ENCODE measurements at places on chromosomes 1 and 21.

GRCh38 chr1:192630521-192631287 is 5.2 kb upstream of the RGS13 start:
- no peak for DNase-seq

DNA sequence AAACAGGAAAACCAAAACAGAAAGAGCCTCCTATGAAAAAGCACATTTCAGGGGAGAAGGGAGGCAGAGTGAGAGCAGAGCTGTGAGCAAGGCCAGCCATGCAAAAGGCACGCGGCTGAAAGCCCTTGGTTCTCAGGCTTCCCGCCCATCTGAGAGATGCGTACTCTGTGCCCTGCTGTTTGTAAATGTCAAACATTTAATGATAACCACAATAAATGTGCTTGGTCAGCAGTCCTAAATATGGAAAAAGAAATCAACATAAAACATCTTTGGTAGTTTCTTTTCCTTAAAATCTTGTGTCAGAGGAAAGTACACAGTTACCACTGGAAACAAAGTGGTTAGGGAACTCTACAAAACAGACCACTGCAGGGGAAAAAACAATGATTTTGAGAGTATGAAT is 283.1 kb downstream of the DSCAM start:
- DNase-seq: no peak

- DNase-seq: no peak
Measured at GRCh38 chr1:220382994-220383393, 110.7 kb upstream of the RAB3GAP2 start.

GRCh38 chr1:7941437-7941793 is 776 bp upstream of the TNFRSF9 start:
- no peak for DNase-seq

All from osteocyte (in vitro differentiated cells).